Activated CD4-positive, alpha-beta T cell treated with anti-CD3 and anti-CD28 coated beads, Interleukin-2, amount 10 ng/mL, durations not matched to agents 7 days and 5 days (primary cell): ENCODE measurements at places on chromosomes 5 and 9. TPM values are rescaled to one million over a fixed set of nuclear protein-coding genes. Genes with fewer than 3 reads are reported as not detected.

Gene ADAMTSL1
- total RNA-seq: not detected

Gene PRRX2
- total RNA-seq: not detected

Gene RNF180
- total RNA-seq: not detected

Gene HSPB3
- total RNA-seq: not detected

- H3K27me3 ChIP-seq: no peaks in the 10 kb centered on the region
- H3K4me3 ChIP-seq: no peak overlapping the region
- no peak for DNase-seq
- H3K27ac ChIP-seq: no peak overlapping the region
Observed at GRCh38 chr9:123795336-123795735, 134.6 kb downstream of the DENND1A start.

GRCh38 chr5:51398875-51399642 lies 15.8 kb downstream of the ISL1 start:
- no peaks in the 10 kb centered on the region for H3K36me3 ChIP-seq
- H3K27ac ChIP-seq: no peak overlapping the region
- H3K27me3 ChIP-seq: peaks cover 50% of the 10 kb centered on the region

DNA sequence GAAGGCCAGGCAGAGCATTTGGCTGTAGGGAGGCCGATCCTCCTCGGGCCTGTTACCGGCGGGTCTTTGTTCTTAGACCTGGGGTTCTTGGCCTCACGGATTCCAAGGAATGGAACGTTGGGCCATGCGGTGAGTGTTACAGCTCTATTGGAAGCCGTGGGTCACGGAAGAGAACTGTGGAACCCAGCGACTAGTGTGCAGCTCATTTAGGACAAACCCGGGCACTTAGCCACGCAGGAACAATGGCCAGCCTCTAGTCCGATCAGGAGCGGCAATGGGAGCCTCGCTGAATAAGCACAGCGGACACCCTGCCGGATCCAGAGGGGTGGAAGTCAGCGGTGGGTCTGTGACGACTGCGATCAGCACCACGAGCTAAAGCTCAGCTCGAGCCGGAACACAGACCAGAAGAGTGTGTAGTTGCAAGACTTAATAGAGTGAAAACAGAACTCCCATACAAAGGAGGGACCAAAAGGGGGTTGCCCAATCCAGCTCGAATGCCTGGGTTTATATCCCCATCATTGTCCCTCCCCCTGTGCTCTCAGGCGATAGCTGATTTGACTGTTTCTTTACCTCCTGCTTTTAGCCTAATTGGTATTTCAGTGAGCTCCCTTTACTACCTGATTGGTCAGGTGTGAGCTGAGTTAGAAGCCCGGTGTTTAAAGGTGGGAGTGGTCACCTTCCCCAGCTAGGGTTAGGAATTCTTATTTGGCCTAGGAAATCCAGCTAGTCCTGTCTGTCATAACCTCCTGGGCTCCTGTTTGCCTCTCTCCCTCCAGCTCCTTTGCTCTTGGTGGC lies 53.7 kb upstream of the RPL26L1 start:
- no peaks in the 10 kb centered on the region for H3K36me3 ChIP-seq
- H3K4me1 ChIP-seq: no peaks in the 10 kb centered on the region
- no peaks in the 10 kb centered on the region for H3K27me3 ChIP-seq
- no peak overlapping the region for H3K27ac ChIP-seq
- no peak overlapping the region for H3K4me3 ChIP-seq
- DNase-seq: no peak

DNA sequence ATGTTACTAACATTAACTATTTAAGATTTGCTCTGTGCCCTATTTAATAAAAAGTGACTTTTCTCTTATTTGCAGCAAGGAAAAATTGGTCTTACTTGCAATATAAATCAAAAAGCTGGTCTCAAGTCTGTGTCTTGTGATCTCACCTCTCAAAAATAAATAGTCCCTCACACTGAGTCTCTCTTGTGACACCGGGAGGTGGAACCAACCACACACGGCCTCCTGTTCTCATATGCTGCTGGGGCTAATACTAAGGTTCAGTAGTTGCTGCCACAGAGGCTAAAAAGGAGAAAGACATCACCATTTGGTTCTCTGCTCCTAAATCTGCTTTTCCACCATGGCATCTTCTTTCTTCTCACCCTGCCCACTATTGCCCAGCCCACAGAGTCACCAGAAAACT lies 175.8 kb upstream of the FTMT start:
- no peak overlapping the region for H3K4me3 ChIP-seq
- DNase-seq: no peak
- no peaks in the 10 kb centered on the region for H3K4me1 ChIP-seq
- H3K27ac ChIP-seq: no peak overlapping the region

GRCh38 chr5:181054138-181054537 lies 14.1 kb downstream of the BTNL9 start:
- no peak overlapping the region for H3K27ac ChIP-seq
- peaks cover 15% of the 10 kb centered on the region for H3K4me1 ChIP-seq
- peaks cover 5% of the 10 kb centered on the region for H3K36me3 ChIP-seq
- peaks cover 82% of the 10 kb centered on the region for H3K27me3 ChIP-seq
- DNase-seq: no peak
- no peak overlapping the region for H3K4me3 ChIP-seq

- DNase-seq: no peak
- no peaks in the 10 kb centered on the region for H3K27me3 ChIP-seq
- H3K4me3 ChIP-seq: no peak overlapping the region
- no peak overlapping the region for H3K27ac ChIP-seq
- H3K4me1 ChIP-seq: no peaks in the 10 kb centered on the region
Observed at GRCh38 chr9:35714579-35715252, 17.3 kb downstream of the TLN1 start.

DNA sequence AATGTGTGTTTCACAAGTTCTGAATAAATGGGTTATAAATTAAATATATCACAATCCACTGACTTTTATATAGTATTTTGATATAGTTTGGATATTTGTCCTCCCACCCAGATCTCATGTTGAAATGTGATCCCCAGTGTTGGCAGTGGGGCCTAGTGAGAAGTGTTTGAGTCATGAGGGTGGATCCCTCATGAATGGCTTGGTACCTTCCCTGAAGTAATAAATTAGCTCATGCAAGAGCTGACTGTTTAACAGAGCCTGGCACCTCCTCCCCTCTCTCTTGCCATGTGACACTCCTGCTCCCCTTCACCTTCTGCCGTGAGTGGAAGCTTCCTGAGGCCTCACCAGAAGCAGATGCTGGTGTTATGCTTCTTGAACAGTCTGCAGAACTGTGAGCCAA lies 127.9 kb upstream of the PALM2AKAP2 start:
- no peaks in the 10 kb centered on the region for H3K4me1 ChIP-seq
- H3K36me3 ChIP-seq: no peaks in the 10 kb centered on the region
- H3K27ac ChIP-seq: no peak overlapping the region
- no peaks in the 10 kb centered on the region for H3K27me3 ChIP-seq

- peaks cover 68% of the 10 kb centered on the region for H3K27me3 ChIP-seq
- H3K4me3 ChIP-seq: peak overlapping the region; percentile 43
- peaks cover 4% of the 10 kb centered on the region for H3K36me3 ChIP-seq
- H3K27ac ChIP-seq: no peak overlapping the region
- peaks cover 16% of the 10 kb centered on the region for H3K4me1 ChIP-seq
Observed at GRCh38 chr9:14313378-14313940, 482 bp downstream of the NFIB start.

- no peak overlapping the region for H3K4me3 ChIP-seq
- H3K27me3 ChIP-seq: no peaks in the 10 kb centered on the region
- peaks cover 79% of the 10 kb centered on the region for H3K36me3 ChIP-seq
- H3K27ac ChIP-seq: no peak overlapping the region
- DNase-seq: no peak
Observed at GRCh38 chr5:16600946-16601345, 15.9 kb downstream of the RETREG1 start.

- no peaks in the 10 kb centered on the region for H3K36me3 ChIP-seq
- no peak overlapping the region for H3K4me3 ChIP-seq
- DNase-seq: no peak
Observed at GRCh38 chr5:149417711-149418368, 38.7 kb upstream of the IL17B start.

GRCh38 chr5:176629317-176629852 lies 949 bp downstream of the SNCB start:
- no peaks in the 10 kb centered on the region for H3K36me3 ChIP-seq
- no peak overlapping the region for H3K27ac ChIP-seq
- no peak overlapping the region for H3K4me3 ChIP-seq
- peaks cover 76% of the 10 kb centered on the region for H3K27me3 ChIP-seq
- DNase-seq: no peak

- no peak overlapping the region for H3K4me3 ChIP-seq
- H3K27ac ChIP-seq: no peak overlapping the region
- DNase-seq: no peak
- H3K36me3 ChIP-seq: no peaks in the 10 kb centered on the region
- H3K4me1 ChIP-seq: no peaks in the 10 kb centered on the region
Observed at GRCh38 chr5:91123901-91124300, 259.2 kb downstream of the ARRDC3 start.

DNA sequence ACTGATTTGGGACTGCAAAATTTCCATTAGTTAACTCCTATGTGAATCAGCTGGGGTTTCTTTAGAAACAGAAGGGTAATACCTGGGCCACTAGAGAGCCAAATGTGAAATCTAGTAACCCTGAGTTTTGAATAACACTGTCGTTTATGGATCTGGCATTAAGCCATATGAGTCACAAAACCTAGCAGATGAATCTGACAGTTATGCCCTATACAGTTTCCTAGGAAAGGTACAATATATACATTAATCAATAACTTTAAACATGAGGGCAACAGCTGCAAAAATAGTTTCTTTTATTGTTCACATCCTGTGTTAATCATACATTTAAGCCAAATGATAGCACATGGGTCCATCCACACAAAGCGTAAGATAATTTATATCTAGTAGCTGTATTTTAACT lies 56.9 kb downstream of the PAM start:
- peaks cover 15% of the 10 kb centered on the region for H3K4me1 ChIP-seq
- H3K4me3 ChIP-seq: no peak overlapping the region
- H3K27ac ChIP-seq: no peak overlapping the region
- DNase-seq: no peak
- H3K27me3 ChIP-seq: no peaks in the 10 kb centered on the region

DNA sequence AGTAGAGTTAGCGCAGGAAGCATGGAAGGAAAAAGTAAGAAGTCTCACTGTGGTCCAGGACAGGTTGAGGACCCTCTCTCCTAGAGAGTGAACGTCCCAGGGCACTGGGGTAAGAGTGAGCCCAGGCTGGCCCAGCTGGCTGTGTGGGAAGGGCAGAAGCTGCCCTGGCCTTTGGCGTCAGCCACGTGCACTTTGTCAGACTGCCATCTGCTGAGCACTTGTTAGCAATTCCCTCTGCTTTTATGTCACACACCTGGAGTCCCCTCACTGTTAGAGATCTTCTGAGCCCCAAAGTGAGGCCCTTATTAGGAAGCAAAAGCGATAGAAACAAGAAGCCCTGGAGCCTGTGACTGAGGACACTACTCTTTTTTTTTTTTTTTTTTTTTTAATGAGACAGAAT lies 79.1 kb downstream of the UGCG start:
- no peak overlapping the region for H3K4me3 ChIP-seq
- no peak for DNase-seq
- no peaks in the 10 kb centered on the region for H3K36me3 ChIP-seq
- peaks cover 8% of the 10 kb centered on the region for H3K27me3 ChIP-seq
- H3K27ac ChIP-seq: no peak overlapping the region
- H3K4me1 ChIP-seq: peaks cover 3% of the 10 kb centered on the region

DNA sequence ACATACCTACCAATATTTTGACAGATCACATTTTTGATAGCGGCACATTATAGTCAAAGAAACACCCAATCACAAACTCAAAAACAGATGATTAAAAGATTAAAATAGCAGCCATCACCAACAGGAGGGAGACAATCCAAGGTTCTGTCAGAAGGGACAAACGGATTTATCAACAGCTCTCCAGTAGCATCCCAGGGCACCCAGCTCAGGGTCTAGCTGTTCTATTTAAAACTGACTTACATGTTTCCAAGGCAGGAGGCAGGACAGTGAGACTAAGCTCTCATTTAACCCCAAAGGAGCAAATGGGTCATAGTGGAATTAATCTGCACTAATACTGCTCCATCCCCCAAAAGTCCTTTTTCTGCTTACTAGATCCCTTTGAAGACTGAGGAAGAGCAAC lies 3.2 kb downstream of the AGTPBP1 start:
- peaks cover 8% of the 10 kb centered on the region for H3K36me3 ChIP-seq
- no peak overlapping the region for H3K27ac ChIP-seq
- H3K4me1 ChIP-seq: peaks cover 46% of the 10 kb centered on the region
- no peaks in the 10 kb centered on the region for H3K27me3 ChIP-seq
- DNase-seq: no peak

GRCh38 chr5:136018814-136019783 lies 9.7 kb upstream of the TGFBI start:
- peaks cover 24% of the 10 kb centered on the region for H3K27me3 ChIP-seq
- DNase-seq: no peak
- no peak overlapping the region for H3K27ac ChIP-seq
- no peaks in the 10 kb centered on the region for H3K4me1 ChIP-seq
- no peaks in the 10 kb centered on the region for H3K36me3 ChIP-seq
